ENCODE measurements at places on chromosomes 6 and 20.

GRCh38 chr20:3611901-3612300 is 51.3 kb downstream of the GFRA4 start:
- no peak for DNase-seq

DNA sequence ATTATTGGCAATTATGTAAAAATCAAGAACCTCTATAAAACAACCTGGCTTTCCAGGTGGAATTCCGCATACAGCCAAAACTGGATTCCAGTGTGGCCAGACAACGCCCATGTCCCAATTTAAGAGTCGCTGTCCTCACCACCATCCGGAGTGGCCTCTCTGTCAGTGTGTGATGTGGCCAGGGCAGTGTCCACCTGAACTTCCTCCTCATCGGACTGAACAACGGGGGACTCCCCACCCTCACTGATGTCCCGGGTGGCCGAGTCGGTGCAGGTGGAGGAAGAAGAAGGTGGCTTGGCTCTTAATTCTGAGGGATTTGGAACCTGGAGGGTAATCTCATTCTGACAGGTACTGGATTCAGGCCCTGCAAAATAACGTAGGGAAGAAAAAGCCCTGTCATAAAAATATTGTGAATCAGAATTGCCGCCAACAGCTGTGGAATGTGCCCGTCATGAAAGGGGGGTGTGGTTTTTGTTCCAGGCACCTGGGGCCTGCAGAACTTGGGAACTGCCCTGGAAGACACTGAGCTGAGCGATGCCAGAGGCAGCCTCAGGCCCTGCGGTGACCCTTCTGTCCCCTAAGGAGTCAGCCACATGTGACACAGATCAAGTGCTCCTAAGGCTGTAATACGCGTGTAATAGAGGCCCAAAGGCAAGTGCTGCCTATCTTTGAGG is 139.8 kb downstream of the DTNBP1 start:
- peak; percentile 41 for DNase-seq

GRCh38 chr6:167233490-167233889 is 57.6 kb upstream of the UNC93A start:
- DNase-seq: no peak

GRCh38 chr20:48629069-48629959 is 198.5 kb downstream of the PREX1 start:
- no peak for DNase-seq

DNA sequence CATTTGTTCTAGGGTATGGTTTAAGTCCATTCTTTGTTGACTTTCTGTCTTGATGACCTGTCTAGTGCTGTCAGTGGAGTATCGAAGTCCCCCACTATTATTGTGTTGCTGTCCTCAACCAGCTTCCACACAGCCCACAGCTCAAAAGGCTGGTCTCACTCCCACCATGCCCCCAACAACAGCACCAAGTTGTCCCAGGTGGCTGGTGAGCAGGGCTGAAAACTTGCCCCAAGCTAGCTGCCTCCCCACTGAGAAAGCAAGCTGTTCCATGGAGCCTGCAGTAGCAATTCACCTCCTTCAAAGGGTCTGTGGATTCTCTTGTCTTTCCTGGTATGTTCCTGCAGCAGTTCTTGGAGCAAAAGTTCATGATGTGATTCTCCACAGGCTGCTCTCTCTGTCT is 221.0 kb downstream of the SYNDIG1 start:
- no peak for DNase-seq

DNA sequence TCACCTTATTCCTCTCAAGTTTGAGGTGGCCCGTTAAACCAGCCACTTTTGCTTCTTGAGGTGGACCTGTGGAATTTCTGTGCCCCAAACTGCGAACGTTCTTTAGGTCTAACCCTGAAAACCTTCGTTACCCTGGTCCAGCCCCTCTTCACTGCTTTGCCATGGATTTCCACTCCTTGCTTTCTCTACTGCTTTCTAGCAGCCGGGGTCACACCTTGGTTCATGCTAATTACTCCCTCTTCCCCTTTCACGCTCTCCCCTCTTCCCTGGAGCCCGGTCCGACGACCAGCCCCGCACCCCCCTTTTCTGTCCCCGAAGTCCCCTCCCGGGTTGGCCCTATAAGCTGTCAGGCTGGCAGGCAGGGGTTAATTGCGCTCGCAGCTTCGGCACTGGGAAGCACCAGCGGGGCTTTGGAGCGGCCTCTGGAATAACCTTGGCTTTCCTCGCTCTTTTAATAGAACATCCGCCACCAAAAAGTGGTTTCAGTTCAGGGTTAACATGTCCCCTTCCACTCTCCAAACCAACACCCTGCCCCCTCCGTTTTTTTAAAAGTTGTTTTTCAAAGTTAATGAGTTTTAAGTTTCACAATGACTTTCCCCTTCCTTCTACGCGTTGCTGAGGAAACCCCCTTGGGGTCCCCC is 1.4 kb upstream of the HIVEP1 start:
- DNase-seq: peak; percentile 62

- no peak for DNase-seq
Measured at GRCh38 chr6:16583144-16583762, 178.0 kb downstream of the ATXN1 start.

DNA sequence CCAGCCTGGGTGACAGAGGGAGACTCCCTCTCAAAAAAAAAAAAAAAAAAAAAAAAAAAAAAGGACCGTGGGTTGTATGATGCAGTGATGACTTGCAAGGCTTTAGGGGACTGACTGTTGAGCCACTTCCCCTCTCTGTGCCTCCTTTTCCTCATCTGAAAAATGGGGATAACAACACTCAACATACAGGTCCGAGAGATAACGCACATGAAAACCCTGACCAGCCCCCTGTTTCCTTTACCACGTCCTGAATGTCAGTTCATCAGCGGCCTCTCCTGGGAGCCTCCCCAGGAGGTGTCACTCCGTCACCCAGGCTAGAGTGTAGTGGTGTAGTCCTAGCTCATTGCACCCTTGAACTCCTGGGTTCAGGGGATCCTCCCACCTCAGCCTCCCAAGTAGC is 3.9 kb downstream of the SLA2 start:
- no peak for DNase-seq

GRCh38 chr6:107314531-107314939 is 144.8 kb downstream of the PDSS2 start:
- no peak for DNase-seq

DNA sequence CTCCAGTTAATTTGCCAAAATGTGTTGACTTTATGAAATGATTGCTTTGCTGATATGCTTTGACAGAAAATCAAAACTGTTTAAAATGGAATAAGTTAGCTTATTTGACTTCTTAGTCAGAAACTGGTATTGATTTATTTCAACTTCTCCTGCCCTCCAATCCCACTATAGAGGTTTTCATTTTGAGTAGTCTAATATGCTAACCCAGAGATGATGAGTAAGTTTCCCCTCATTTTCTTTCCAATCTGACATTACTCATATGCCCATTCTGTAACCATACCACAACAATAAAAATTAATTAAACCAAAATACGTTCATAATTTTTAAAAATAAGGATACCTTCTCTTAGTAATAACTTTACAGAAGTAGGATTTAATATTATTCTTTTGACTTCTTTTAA is 78.8 kb downstream of the COL19A1 start:
- no peak for DNase-seq

GRCh38 chr6:96649926-96650325 is 87.0 kb downstream of the FHL5 start:
- DNase-seq: no peak

DNA sequence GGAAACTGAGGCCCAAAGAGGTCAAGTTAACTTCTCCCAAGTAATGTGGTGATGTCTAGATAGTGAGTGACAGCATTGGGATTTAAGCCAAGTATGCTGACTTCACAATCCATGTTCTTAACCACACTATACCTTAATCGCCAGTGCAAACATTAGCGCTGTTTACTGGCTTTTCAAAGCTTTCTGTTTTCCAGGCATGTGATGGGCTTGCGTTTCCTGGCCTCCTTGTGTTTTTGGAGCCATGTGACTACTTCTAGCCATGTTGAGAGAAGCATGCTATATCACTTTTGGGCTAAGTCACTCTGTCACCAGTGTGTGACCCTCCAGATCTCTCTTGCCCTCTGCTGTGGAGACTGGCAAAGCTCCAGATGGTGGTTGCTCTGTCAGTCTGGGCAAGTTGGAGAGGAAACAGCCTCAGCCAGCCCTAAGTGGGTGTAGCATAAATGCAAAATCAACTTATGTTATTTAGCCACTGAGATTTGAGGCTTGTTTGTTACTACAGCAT is 76.9 kb downstream of the ANKRD6 start:
- DNase-seq: no peak

- DNase-seq: no peak
Measured at GRCh38 chr6:36276581-36277536, 7.0 kb downstream of the PNPLA1 start.

GRCh38 chr20:19508449-19508848 is 249.6 kb upstream of the RIN2 start:
- DNase-seq: no peak

GRCh38 chr20:10557685-10558084 is 116.1 kb downstream of the JAG1 start:
- DNase-seq: no peak

- no peak for DNase-seq
Measured at GRCh38 chr20:20604907-20605306, 107.5 kb downstream of the RALGAPA2 start.

GRCh38 chr6:82006027-82006738 is 241.4 kb downstream of the IBTK start:
- DNase-seq: no peak

GRCh38 chr6:81169166-81169565 is 583.3 kb downstream of the TENT5A start:
- no peak for DNase-seq

GRCh38 chr6:12348530-12349511 is 58.7 kb downstream of the EDN1 start:
- DNase-seq: no peak

- DNase-seq: no peak
Measured at GRCh38 chr6:81556551-81556950, 195.9 kb downstream of the TENT5A start.

- no peak for DNase-seq
Measured at GRCh38 chr20:11245431-11245830, 571.6 kb upstream of the JAG1 start.

- no peak for DNase-seq
Measured at GRCh38 chr6:90319044-90319443, 22.4 kb upstream of the BACH2 start.

GRCh38 chr20:48574383-48574782 is 253.4 kb downstream of the PREX1 start:
- DNase-seq: no peak

DNA sequence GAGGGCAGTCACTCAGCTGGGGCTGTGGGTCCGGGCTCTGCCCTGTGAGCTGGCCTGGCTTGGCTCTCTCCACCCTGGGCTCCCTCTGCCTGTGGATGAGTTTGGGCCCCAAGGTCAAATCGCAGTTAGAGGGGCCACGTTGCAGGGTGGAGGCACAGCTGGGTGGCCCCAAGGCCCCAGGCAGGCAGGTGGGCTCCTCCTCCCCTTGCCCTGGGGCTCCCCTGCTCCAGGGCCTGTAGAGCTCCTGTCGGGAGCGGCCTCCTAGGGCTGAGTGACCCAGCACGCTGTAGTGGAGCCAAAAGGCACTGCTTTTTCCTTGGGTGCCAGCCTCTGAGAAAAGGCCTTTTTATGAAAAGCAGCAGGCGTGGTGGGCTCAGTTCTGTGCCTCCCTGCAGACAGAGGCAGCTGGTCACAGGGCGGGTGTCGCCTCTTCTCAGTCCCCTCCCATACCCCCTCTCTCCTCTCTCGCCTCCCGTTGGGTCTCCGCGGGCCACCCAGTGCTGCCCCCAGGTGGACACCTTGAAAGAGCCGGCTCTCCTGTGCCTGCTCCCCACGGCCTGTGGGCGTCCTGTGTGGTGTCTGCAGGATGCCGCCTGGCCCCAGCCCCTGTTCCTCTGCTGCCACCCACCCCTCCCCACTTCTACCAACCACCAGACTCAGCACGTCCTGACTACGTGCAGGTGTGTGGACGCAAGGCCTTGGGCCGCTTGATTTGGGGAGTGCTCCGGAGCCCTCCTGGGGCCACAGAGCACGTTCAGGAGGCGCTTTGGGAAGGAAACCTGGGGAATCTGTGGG is 13.2 kb downstream of the SS18L1 start:
- no peak for DNase-seq

DNA sequence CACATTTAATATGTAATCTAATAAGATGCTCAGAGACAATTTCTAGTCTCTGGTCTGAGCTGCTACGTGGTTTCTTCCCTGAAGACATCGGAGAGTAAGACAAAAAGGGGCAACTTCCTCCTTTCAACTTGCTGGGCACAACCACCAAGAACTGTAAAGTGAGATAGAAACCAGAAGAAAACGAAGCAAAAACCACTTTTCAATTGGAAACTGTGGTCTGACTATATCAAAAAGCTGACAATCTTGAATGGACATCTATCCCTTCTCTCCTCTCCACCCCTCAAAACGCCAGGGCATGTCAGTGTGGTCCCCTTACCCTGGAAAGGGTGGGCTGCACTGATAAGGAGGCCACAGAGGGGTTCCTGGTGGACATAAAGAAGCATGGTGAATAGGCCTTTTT is 269.1 kb downstream of the CD83 start:
- no peak for DNase-seq

DNA sequence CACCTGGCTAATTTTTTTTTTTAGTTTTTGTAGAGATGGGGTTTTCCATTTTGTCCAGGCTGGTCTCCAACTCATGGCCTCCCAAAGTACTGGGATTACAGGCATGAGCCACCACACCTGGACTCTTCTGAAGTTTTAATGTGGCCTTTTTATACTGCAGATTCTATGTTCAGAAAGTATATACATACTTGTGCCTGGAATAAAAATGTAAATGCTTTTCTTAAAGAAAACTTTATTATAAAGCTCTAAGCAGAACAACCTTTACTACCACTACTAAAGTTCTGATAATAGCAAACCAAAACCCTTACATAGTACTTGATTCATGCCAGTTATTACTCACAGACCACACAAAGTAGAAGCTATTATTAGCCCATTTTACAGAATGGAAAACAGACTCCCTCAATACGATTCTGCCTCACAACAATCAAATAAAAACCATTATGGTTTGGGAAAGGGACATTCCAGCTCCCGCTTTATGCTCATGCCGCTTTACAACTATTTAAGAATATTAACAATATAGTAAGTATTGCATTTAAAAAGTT is 5.3 kb downstream of the PHIP start:
- no peak for DNase-seq

DNA sequence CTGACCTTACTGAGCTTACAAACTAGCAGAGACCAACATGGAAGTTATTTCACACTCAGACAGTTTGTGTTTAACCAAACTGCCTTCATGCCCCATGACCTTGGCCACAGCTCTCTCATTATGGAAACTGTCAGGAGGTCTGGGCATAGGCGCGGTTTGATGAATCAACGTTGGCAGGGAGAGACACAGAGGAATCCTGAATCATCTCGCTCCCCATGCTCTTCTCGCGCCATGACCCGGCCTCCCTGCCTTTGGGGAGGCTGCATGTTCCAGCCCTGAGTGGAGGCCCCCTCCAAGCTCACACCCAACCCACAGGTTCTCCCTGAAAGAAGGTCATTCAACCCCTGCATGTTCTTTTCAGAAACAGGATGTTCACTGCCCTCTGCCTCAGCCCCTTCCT is 15.9 kb upstream of the GDAP1L1 start:
- no peak for DNase-seq

Measured in breast epithelium (tissue), 4 donors.